GM13976 (cell line): ENCODE measurements at places on chromosomes 6 and 20.
A peak's percentile ranks its signal among the peaks of the same experiment; 100 is the strongest.

GRCh38 chr20:48702455-48702913, 125.3 kb downstream of the PREX1 start:
- no peak for DNase-seq

DNA sequence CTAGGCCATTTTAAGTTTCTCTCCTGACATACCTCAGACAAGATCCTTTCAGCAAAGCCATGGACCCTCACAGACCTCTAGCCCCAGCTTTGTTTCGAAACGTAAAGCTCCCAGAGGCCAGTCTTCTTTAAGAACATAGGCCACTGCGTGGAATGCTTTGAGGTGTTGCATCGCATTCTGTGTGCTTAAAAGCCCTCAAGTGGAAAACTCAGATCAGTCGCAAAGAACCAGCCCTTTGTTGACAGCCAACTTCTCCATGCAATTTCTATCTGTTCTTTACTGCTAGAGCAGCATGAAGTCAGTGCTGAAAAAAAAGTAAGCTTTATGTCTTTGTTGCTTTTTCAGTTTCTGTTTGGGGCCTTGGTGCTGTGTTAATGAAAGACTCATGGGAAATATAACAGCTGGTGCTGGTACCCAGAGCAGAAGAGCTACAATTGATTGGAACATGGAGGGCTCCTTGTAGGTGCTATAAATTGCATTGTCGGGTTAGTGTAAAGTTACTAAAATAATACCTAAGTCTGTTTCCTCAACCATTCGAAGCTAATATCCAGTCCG, 142.6 kb downstream of the MAP3K7 start:
- DNase-seq: no peak

GRCh38 chr6:73515204-73515655, 5.6 kb downstream of the EEF1A1 start:
- peak; percentile 47 for DNase-seq

- DNase-seq: no peak
These were observed 21.6 kb upstream of the TNFAIP3 start for GRCh38 chr6:137845460-137845859.

- DNase-seq: no peak
These were observed 61.0 kb downstream of the RAB44 start for GRCh38 chr6:36758516-36759147.

DNA sequence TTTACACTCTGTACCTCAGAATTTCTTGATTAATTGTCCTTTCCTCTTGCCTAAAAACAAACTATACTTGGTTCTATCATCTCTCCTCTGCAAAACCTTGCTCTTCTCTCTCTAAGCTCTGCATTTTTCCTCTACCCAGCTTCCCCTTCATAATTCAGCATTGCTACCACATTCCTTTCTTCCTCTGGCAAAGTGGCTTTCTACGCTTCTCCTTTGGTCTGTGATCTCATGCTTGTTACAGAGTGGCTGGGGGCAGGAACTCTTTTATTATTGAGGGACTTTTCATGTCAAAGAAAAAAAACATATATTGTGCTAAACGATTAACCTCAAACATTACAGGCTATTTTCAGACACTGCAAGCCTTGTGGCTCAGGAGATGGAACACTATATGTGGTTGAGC, 333.3 kb upstream of the KCNQ5 start:
- no peak for DNase-seq

DNA sequence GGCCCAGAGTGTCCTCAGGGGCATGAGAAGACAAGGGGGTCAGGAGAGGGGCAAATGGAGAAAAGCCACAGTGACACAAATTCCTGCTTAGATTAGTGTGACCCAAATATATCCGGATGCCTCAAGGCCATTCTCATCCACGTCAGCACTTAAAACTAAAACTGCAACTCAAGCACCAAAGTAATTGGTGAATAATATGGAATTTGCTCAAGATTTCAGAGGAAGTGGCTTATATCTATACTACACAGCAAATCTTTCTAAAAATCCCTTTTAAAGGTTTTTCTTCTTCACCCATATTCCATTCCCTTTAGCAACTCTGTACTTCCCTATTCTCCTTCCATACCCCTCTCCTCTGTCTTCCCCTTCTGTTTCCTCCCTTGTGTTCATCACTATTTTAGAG, 15.2 kb downstream of the DEF6 start:
- no peak for DNase-seq

DNA sequence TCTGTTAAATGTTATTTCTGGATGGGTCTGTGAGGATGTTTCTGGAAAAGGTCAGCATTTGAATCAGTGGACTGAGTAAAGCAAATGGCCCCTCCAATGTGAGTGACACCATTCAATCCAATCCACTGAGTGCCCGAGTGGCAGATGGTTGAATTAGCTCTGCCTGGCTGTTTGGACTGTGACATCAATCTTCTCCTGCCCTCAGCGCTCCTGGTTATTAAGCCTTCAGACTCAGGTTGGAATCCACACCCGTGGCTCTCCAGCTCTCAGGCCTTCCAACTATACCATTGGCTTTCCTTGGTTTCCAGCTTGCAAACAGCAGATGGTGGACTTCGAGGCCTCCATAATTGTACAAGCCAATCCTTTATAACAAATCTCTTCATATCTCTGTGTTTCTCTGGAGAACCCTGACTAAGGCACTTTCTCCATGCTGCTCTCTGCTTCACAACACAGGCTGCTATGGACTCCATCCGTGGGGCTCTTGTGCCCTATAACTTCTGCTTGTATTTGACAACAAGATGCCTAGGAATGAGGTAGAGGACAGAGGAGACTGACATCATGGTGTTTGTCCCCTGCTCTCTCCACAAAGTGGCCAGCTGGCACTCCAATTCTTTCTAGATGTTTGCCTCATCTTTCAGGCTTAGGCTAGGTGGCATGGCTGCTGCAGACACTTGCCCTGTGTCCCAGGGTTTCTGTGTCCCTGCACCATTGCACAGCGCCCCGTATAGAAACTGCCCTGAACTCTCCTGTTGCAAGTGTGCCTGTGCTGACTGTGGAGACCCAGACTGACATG, 4.8 kb upstream of the CSTL1 start:
- no peak for DNase-seq

GRCh38 chr6:84522135-84522549, 242.3 kb downstream of the TBX18 start:
- DNase-seq: no peak

- no peak for DNase-seq
These were observed 634.0 kb upstream of the PTCHD4 start for GRCh38 chr6:48744948-48745347.

DNA sequence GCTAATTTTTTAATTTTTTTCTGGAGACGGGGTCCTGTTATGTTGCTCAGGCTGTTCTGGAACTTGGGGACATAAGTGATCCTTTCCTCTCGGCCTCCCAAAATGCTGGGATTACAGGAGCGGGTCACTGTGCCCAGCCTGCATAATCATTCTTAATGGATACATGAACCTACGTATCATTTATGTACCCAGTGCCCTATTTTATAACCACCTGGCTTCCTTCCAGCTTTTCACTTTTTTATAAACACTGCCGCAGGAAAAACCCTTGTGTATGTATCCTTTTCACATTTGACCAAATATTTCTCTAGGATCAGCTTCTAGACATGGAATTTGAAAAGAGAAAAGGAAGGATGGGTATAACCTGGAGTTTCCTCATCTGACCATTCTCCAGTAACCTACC, 85.6 kb upstream of the RIN2 start:
- DNase-seq: no peak

- peak; percentile 97 for DNase-seq
These were observed 6.9 kb upstream of the MOG start for GRCh38 chr6:29649701-29650673.

- DNase-seq: no peak
These were observed 48.1 kb downstream of the PLAGL1 start for GRCh38 chr6:143959927-143960326.

GRCh38 chr20:51884561-51884960, 82.2 kb upstream of the SALL4 start:
- DNase-seq: no peak

DNA sequence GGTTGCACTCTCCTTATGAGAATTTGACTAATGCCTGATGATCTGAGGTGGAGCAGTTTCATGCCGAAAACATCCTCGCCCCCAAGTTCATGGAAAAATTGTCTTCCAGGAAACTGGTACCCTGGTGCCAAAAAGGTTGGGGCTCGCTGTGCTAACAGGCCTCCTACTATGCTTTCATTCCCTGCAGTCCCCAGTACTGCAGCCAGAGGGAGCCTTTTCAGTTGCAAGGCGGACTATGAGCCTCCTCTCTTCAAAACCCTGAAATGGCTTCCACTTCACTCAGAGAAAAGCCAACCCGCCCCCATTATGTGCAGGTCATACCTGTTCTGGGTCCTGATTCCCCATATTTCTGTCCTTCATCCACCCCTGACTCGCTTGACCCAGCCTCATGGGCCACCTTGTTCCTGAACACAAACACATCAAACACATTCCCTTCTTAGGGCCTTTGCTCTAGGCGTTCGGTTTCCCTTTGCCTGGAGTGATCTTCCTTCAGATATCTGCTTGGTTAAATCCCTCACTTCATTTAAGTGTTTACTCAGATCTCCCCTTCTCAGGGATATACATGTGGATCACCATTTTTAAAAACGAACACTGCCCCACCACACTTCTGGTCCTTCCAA, 173.7 kb downstream of the PHACTR1 start:
- no peak for DNase-seq

DNA sequence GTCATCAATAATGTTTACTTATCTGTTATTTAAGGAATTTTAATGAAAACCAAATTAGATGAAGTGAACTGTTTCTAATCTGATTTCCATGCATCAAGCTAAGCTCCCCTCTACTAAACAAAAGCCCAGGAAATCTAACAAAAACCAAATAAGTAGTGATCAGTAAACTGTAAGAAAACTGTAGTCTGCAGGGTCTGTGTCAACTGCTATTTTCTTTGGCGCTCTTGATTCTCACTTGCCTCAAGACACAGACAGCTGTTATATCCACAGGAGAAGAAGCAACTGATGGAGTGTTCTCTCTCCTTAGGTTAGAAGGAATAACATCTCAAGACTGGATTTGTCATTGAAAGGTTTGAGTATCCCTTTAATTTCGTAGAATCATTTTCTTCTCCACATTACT, 293.5 kb downstream of the PHF3 start:
- DNase-seq: no peak

GRCh38 chr6:169583886-169584541, 117.8 kb downstream of the WDR27 start:
- no peak for DNase-seq

DNA sequence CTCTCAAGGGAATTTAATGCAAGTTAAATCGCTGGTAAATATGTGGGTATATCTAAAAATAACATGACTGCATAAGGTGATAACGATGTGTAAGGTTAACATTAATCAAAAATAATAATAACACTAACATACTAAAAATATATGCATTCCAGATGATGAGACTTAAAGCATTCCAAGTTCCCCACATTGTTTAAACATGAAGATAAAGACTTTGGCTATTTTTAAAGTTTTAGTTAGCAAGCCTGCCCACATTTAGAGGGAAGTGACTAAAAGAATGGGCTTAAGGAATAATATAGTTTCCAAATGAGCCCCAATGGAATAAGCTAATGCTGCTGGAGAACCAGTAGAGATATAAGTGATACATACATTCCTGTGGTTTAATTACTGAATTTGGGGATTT, 941.3 kb downstream of the TBC1D32 start:
- DNase-seq: no peak

DNA sequence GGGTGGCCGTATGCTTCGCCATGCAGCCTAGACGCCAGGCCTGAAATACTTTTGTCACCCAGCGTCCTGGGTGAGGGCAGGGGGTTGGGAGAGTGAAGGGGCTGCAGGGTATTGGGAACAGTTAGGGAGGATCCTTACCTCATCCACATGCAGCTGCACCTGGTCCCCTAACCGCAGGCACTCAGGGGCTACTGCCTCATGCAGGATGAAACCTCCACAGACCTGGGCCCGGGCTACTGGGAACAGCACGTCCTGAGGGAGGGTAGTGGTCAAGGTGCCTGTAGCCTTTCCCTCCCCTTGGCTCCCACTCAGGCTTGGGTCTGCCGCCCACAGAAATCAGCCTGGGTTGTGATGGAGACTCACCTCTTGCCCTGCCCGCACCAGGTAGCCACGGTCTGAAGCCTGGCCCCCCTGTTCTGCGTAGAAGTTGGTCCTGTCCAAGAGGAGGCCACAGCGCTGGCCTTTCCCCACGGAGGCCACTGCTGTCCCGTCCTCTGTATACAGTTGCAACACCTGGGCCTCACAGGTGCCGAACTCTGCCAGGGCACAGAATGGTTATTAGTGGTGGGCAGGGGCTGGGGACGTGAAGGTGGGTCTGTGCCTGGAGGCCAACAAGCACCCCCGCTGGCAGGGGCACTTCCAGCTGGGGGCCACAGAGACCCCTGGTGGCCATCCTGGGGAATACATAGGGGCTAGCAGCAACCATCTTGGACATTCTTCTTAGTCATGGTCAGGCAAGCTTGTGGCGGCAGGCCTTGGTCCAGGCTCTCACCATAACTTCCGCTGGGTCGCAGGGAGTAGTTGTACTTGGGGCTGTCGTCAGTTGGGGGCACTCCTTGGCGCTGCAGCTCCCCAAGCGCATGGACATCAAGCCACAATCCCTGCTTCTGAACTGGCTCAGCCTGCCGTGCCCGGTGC, 8.6 kb downstream of the AARS2 start:
- peak; percentile 82 for DNase-seq

DNA sequence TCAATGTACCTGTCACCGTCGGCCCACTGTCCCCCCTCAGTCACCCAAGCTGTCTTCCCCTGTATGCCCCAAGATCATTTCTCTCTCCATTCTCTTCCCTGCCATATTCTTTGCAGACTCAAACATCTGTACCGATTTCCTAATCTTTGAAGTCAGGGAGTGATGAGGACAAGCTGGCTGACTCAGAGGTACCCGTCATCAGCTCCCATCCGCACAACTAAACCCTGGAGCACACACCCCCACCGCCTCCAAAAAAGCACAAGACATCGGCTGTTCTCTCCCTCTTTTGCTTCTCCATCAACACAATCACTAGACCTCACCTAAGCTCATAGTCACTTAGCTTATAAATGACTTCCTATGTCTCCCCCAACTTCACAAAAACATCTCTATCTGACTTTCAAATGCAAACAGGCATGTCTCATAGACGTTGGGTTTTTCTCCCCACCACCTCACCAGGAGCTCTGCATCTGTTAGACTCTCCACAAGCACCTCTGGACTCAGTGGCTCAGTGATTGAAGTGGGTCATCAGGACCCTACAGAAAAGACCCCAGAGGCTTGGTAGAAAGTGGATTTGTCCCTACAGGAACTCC, 11.5 kb upstream of the NFATC2 start:
- no peak for DNase-seq

GRCh38 chr20:41424546-41424945, 57.9 kb upstream of the EMILIN3 start:
- DNase-seq: no peak

GRCh38 chr6:132004668-132005067, 53.5 kb upstream of the CCN2 start:
- no peak for DNase-seq

- DNase-seq: no peak
These were observed 159.8 kb downstream of the NRN1 start for GRCh38 chr6:5846889-5847288.
